ENCODE measurements at places on chromosomes 11 and 22.

- no peak for DNase-seq
Measured at GRCh38 chr22:17965538-17966402, 58.6 kb downstream of the MICAL3 start.

GRCh38 chr11:107508201-107508857 lies 50.7 kb upstream of the CWF19L2 start:
- DNase-seq, result no peak

GRCh38 chr11:34870548-34871196 lies 45.5 kb downstream of the APIP start:
- DNase-seq, result no peak

DNA sequence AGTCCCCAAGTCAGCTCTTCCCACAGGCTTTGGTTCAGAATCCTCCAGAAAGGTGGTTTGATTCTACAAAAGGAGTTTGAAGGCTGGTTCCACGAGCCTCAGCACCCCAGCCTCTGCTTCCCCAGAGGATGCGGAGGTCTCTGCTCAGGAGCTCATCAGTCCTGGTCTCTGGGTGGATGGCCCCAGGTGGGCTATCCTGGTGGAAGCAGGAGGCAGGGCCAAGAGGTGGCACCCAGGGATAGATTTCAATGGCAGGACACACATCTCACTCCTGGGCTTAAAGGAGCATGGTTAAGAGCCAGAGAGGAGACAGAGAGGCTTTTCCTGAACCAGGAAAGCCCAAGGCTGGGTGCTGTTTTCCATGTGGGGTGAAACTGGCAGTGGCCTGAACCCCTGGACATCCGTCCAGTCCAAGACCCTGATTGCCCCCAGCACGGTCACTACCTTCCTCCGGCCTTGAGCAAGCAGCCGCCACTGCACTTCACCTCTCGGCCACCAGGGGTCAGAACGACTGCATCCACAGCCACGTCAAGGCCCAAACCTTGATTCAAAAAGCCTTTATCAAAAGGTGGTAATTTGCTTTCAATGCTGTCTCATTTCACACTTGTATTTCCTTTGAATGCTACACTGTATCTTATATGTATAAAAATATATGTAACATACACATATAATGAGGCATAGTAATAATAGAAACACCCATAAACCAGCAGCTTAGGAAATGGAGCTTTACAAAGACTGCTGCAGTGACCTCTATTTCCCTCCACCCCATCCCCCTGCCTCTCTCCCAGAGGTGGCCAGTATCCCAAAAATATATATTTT lies 19.3 kb upstream of the FXYD2 start:
- DNase-seq, result peak; percentile 81

DNA sequence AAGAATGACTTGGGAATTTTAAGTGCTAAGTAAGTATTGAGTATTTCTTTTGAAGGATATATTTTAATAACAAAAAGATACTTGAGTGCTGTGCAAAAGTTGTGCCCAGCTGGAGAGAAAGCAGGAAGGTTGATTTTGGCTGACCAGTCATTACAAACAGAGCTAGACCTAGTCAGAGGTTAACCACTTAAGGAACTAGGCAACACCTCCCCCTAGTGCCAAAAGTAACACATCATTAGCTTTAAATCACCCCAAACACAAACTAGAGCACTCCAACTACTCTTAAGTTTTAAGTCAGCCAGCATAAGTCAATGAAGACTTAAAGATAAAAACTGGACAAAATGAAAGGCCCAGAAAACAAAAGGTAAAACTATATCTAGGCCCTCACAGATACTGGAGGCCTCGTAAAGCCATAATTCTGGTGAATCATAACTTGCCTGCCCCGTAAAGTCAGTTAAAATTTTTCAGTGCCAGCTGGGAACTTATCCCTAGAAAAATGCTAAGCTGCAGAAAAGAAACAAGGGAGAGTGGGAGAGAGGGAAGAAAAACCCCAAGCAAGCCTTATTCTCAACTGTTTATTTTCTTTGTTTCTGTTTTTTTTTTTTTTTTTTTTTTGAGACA lies 4.6 kb downstream of the TMEM9B start:
- DNase-seq, result peak; percentile 87

- no peak for DNase-seq
Measured at GRCh38 chr11:116457336-116458007, 315.3 kb downstream of the BUD13 start.

DNA sequence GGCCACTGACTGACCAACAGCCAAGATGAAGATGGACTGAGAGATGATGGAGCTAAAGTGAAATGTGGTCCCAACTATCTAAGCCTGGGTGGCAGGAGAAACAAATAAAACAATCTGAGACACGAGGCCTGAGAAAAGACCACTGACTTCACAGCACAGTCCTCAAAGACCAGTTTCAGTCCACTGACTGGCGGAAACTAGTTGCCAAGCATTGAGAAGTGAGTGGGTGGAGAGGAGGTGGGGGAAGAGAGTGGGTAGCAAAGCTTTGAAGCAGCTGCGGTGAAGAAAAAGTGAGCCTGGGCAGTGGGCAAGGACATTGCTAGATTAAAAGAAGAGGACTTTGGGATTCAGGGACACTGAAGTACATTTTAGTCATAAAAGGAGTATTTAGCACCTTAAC lies 1.9 kb downstream of the MS4A1 start:
- peak; percentile 82 for DNase-seq

GRCh38 chr11:125489166-125489565 lies 6.9 kb downstream of the FEZ1 start:
- peak; percentile 49 for DNase-seq

DNA sequence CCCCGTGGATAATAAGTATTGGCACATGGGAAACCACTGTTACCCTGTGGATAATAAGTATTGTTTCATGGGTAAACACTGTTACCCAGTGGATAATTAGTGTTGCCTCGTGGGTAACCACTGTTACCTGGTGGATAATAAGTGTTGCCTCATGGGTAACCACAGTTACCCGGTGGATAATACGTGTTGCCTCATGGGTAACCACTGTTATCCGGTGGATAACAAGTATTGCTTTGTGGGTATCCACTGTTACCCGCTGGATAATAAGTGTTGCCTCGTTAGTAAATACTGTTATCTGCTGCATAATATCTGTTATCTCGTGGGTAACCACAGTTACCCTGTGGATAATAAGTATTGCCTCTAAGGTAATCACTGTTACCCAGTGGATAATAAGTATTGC lies 25.5 kb upstream of the NXPE4 start:
- peak; percentile 68 for DNase-seq

DNA sequence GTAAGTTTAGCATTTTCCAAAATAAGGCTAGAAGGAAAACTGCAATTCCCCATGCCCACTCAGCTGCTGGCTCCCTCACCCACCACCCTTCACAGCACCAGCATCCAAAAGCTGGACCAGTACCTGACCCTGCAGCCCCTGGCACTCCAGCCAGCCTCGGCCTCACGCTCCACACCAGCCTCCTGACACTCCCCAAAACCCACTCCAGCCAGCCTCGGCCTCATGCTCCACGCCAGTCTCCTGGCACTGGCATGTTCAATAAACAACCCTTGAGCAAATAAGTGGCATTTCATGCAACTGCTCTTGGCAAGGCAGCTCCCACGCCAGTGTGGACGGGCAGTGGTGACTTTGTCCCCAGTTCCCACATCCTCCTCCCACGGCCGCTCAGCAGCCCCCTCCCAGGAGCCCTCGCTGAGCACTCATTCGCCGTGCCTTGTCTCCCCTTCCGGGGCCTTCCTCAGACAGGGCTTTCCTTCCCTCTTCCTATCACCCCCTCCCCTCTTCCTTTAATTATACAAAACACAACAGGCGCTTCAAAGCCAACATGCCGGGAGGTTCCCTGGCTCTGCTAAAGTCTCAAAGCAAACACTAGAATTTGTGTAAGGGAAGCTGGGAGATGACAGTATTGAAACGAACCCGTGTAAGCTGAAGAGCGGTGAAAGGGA lies 6.8 kb downstream of the TOLLIP start:
- DNase-seq, result no peak

- DNase-seq, result peak; percentile 78
Measured at GRCh38 chr22:22933807-22934542, 46.4 kb downstream of the IGLL5 start.

DNA sequence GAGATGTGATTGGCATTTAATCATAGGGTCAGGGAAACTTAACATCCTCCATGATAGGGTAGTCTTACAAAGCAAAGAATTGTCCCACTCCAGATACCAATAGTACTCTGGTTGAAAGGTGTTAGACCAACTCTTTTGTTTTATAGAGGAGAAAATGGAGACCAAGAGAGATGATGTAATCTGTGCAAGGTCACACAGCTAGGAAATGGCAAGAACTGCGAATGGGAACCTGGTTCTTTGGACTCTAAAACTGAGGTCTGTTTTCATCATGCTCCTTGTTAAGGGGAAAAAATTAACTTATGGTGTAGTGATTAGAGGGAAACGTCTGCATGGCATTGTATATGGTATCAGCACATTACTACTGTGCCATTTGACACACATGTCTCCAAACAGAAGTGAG lies 171.1 kb downstream of the COMMD9 start:
- DNase-seq, result no peak

DNA sequence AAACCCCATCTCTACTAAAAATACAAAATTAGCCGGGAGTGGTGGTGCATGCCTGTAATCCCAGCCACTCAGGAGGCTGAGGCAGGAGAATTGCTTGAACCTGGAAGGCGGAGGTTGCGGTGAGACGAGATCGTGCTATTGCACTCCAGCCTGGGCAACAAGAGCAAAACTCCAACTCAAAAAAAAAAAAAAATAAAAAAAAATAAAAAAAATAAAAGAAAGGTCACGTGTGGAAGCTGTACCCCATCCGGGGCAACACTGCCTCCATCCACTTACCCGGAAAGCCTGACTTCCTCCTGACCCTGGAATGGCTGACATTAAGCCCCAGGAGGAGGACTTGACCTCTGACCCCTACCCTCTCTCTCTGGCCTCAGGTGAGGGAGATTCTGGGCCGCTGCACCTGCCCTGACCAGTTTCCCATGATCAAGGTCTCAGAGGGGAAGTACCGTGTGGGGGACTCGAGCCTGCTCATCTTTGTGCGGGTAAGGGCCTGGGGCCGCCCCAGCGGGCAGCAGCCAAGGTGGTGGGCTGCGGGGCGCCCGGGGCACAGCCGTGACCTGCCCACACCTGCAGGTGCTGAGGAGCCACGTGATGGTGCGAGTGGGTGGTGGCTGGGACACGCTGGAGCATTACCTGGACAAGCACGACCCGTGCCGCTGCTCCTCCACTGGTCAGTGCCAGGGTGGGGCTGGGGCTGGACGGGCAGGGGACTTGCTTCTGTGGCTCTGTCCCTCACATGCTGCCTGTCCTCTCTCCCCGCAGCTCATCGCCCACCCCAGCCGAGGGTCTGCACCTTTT lies 3.8 kb downstream of the GAS2L1 start:
- DNase-seq, result no peak

GRCh38 chr11:72102162-72102561 lies 935 bp downstream of the LAMTOR1 start:
- no peak for DNase-seq

GRCh38 chr11:1564535-1565172 lies 7.4 kb downstream of the DUSP8 start:
- DNase-seq, result no peak

- DNase-seq, result peak; percentile 46
Measured at GRCh38 chr22:21876486-21877176, 9.2 kb upstream of the MAPK1 start.

GRCh38 chr11:60978546-60979380 lies 7.3 kb downstream of the CD6 start:
- peak; percentile 43 for DNase-seq

DNA sequence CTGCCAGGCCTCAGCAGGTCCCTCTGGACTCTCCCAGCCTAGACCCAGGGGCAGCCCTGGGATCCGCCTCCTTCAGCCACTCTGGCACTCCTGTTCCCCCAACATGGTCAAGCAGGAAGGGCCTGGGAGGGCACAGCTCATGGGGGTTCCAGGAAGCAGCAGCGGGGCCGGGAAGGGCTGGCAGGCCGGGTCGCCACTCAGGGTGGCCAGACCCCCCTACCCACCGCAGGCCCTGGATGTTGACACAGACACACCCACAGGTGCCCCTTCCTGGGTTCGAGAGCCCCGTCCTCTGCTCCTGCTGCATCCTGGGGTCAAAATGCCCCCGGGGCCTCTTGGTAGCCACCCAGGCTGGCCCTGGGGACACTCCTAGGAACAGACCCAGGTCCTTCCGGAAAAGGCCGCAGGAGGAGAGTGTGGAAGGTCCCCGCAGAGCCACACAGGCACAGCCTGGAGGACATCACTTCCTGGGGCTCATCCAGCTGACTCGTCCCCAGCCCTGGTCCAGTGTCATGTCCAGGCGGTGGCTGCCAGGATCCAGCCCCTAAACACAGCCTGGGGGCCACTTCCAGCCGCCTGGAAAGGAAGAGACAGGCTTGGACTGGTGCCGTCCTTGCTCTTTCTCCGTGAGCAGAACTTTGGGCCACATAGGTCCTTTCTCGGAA lies 6.8 kb upstream of the PIM3 start:
- no peak for DNase-seq

DNA sequence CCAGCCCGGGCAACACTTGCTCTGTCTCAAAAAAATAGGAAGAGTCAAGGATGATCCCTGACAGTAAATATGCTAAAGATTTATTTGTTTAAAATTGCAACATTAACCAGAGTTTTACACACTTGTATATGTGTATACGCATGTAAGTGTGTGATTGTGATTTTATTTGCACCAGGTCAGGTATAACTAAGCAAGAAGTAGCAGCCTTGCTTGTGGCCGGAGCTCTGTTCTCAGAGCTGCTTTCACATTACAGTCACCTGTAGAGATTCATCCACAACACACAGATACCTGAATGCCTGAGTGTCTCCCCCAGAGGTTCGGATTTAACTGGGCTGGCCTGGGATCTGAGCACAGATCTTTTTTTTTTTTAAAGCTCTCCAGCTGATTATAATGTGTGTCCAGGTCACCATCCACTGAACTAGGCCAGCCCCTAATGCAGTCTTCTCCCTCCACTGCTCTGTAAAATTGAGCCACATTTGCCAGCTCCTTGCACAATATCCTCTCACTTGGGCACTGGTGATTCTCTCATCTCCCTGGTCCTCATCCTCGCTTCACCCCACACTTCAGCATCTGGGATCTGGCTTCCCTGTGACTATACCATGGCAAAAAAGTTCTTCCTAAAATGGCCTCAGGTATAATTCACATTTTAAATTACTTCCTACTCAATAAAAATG lies 48.3 kb downstream of the LIF start:
- DNase-seq, result no peak

DNA sequence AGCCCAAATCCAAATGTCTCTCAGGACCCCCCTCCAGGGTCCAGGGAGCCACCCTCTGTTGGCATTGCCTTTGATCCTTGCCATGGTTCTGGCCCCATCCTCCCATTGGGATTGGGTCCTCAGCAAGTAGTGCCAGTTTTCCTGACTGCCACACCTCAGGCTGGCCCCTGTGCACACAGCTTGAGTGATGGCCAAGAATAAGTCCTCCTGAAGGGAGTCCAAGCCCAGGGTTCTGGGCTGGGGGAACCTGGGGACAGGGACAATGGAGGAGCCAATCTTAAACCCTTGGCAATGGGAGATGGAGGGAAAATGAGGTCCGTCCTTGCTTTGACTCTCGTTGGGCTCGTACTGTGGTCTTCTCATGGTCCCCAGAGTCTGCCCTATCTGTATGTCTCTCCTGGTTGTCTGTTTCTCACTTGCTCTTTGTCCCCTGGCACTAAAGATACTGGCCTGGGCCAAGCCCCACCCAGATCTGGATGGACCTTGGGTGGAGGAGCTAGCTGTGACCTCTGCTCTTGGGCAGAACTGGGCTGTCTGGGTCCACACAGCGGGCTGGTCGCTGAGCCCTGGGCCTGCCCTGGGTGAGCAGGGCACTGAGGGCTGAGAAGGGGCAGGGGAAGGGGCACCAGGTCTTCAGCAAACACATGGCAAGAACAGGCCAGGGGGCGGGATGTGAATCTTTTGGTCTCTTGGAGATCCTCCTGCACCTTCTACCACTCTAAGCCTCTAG lies 2.9 kb downstream of the SOX10 start:
- no peak for DNase-seq

- no peak for DNase-seq
Measured at GRCh38 chr22:32204856-32205722, at the start of gene RFPL2. RFPL2 (minus strand) TSS chr22:32205073; CDS start chr22:32202451, 2,622 bp downstream.

- no peak for DNase-seq
Measured at GRCh38 chr22:44683881-44684280, 18.1 kb upstream of the PRR5 start.
